ENCODE measurements at places on chromosomes 11 and 22.

DNA sequence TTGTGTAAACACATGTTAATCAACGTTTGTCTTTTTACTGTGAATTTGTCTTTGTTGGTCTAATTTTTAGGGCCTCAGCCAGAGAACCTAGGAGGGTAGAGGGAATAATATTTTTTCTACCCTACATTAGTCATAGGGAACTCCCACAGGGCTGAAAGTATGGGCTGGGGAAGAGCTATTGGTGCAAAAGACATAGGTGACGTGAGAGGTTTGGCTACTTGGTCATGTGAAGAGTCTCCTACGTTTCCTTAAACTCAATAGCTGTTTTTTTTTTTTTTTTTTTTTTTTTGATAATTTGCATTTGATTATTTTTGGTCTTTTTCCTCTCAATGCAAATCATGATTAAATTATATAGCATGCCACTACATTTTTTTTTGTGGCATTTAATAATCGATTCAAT is 15.9 kb upstream of the MMP7 start:
- DNase-seq: no peak

DNA sequence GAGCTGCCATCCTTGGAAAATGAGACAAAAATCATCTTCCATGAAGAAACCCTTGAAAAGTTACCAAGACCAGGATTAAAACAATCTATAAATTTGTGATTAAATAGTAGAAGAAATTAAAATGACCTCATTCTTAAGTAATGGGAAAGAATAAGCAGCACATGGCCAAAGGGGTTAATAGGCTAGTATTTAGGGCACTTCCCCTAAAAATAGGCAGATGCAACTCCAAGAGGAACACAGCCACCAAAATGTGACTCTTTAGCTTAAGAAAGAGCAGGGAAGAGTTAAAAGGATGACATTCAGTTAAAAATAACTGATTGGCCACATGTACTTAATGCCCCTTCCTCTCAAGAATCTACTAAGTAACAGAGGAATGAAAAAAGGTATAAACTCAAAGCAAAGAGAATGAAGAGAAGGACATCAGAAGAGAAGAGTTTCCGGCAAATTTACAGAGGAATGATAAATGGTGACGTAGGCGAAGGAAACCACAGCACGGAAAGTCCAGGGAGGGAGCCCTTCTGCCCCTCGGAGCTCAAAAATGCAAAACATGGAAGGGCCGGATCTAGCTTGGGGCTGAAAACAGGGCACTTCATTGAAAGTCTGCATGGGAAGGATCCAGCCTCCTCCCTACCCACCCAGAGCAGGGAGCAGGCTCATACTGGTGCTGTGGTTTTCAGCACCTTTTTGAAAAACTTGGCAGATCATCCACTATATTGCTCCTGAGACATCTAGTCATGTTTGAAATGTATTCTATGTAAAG is 17.8 kb downstream of the SCUBE2 start:
- no peak for DNase-seq

DNA sequence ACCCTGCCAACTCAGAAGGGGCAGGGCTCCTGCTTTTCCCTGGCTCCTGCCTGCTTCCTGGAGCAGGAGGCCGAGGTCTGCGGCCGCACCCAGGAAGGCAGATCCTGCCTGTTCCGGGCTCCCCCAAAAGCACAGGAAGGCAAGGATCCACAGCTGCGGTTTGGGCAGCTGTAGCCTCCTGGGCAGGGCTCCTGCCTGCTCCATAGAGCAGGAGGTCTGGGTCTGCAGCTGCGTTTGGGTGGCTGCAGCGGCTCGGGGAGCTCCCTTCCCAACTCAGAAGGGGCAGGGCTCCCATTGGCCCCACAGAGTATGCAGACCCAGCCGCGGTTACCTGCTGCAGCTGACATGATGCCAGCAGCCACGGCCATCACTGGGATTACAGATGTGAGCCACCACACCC is 5.5 kb downstream of the UPK2 start:
- no peak for DNase-seq

GRCh38 chr22:48976556-48977535 is 850.8 kb downstream of the BRD1 start:
- no peak for DNase-seq

GRCh38 chr11:46827995-46828394 is 18.1 kb downstream of the CKAP5 start:
- DNase-seq: no peak

DNA sequence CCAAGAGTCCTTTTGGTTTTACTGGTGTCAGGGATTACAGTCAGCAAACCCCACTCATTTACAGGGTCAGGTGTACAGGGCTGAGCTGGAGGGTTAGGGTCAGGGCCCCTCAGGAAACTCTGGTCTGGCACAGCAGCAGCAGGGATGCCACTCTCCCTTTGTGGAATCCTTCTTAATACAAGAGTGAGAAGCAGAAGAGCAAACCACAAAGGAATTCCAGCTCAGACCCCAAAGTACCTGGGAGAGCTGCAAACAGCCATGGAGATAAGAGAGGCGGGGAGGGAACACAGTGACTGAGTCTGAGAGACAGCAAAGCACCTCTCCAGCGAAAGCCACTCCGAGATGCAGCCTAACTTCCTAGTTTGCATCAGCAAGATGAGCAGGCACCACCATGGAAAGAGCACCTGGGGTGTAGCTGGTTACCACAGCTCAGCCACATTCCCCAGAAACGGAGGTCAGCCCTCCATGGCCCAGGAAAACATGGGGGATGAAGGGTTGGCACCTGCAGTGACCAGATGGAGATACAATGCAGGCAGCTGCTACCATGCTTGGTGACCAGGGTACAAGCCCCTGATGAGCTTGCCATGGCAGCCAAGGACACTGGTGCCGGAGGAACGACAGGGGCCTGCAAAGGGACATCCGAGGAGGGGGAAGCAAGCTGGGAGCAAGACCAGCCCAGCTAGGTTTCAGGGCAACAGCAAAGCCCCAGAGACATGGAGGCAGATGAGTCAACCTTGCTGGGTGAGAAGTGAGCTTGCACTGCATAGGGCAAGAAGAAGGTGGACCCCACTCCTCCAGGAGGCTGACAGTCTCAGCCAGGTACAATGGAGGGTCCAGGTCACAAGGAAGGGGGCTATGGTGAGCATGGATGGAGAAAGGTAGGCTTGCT is 3.9 kb downstream of the BET1L start:
- DNase-seq: no peak

Measured in sigmoid colon (tissue), 7 donors.